ENCODE measurements at places on chromosomes 16 and 17. TPM values are rescaled to one million over a fixed set of nuclear protein-coding genes. Genes with fewer than 3 reads are reported as not detected.

CIITA gene
- total RNA-seq, result 6.4 TPM

TBX21 gene
- total RNA-seq, result 66.4 TPM

NAGLU gene
- 20.7 TPM for total RNA-seq

- H3K4me3 ChIP-seq, result no peak overlapping the region
- H3K4me1 ChIP-seq, result peaks cover 12% of the 10 kb centered on the region
- H3K36me3 ChIP-seq, result peaks cover 7% of the 10 kb centered on the region
- no peak for DNase-seq
Measured at GRCh38 chr17:64773836-64774761, 112.0 kb upstream of the SMURF2 start.

- no peaks in the 10 kb centered on the region for H3K36me3 ChIP-seq
- H3K4me1 ChIP-seq, result no peaks in the 10 kb centered on the region
- no peak overlapping the region for H3K27ac ChIP-seq
- DNase-seq, result no peak
- peaks cover 20% of the 10 kb centered on the region for H3K27me3 ChIP-seq
- no peak overlapping the region for H3K4me3 ChIP-seq
Measured at GRCh38 chr17:40926341-40926740, 11.1 kb downstream of the KRT23 start.

- H3K27ac ChIP-seq, result peak within 1 kb of the TSS; percentile 83
- H3K27me3 ChIP-seq, result peaks cover 43% of the 10 kb centered on the region
- peaks cover 63% of the 10 kb centered on the region for H3K4me1 ChIP-seq
- DNase-seq, result no peak
- peak within 1 kb of the TSS; percentile 91 for H3K4me3 ChIP-seq
Measured at GRCh38 chr17:8123695-8124349, at the start of gene HES7. HES7 (minus strand) TSS chr17:8124106; CDS start chr17:8124084, 22 bp downstream.

DNA sequence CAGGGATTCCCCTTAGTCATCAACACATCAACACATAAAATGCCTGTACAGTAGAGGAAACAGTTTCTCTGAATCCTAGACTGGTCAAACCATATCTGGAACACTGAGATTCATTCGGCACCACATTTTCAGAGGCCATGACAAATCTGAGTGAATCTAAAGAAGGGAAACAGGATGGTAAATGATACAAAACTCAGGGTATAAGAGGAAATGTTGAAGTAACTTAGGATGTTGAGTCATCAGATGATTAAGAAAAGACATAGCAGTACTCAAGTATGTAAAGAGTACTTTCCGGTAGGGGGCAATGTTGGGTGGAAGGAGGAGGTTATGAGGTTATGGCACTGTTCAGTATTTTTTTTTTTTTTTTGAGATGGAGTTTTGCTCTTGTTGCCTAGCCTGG lies 358.5 kb upstream of the PMFBP1 start:
- no peaks in the 10 kb centered on the region for H3K27me3 ChIP-seq
- H3K36me3 ChIP-seq, result no peaks in the 10 kb centered on the region
- peaks cover 1% of the 10 kb centered on the region for H3K4me1 ChIP-seq
- H3K4me3 ChIP-seq, result no peak overlapping the region
- no peak for DNase-seq

Measured in activated CD4-positive, alpha-beta T cell treated with anti-CD3 and anti-CD28 coated beads, Interleukin-2, amount 10 ng/mL, durations not matched to agents 24 days and 14 days (primary cell).